ENCODE measurements at places on chromosomes 12 and 14.

DNA sequence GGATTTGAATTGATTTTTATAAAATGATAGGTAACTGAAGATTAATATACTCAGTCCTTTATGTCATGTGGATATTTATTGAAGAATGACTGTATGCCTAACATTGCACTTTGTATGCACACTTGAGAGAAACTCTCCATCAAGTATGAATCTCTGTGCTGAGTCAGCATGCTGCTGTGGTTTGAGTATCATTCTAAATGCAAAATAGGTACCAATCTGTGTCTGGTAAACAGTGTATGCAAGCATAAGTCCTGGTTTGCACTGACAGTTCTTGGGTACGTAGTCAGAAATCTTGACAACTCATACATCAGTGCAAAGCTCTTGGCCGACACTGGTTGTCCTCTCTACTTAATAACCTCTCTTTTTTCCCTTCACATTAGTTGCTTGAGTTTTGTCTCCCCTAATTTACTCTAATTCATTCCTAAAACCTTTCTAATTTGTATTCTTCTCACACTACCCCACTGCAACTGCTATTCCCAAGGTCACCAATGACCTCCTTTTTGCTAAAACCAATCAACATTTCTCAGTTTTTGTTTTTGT, 21.8 kb downstream of the MGAT4C start:
- no peak overlapping the region for H3K27ac ChIP-seq
- no peaks in the 10 kb centered on the region for H3K27me3 ChIP-seq
- no peak overlapping the region for H3K4me3 ChIP-seq
- H3K36me3 ChIP-seq: no peaks in the 10 kb centered on the region

DNA sequence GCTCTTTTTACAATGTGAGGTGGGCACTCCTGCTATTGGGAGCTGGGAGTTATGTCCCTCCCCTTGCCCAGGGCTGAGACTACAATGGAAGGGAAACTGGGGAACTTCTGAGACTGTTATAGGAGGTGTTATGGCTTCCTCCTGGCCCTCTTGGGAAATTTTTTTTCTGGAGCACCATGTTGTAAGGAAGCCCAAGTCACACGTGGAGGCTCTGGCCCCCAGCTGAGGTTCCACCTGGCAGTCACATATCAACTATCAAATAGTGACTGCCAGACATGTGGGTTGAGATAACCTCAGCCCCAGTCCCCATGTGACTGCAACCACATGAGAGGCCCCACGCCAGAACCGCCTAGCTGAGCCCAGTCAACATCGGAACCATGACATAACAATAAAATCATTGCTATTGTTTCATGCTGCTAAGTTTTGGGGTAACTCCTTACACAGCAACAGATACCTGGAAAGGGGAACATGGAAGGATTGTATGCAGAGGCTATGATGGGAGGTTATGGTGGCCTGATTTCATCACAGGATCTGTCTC, 99.4 kb upstream of the NCOR2 start:
- H3K27me3 ChIP-seq: no peaks in the 10 kb centered on the region
- no peak for DNase-seq
- no peak overlapping the region for H3K27ac ChIP-seq
- no peaks in the 10 kb centered on the region for H3K4me1 ChIP-seq

GRCh38 chr12:1373901-1374735, 220.3 kb downstream of the FBXL14 start:
- no peak for DNase-seq
- H3K4me3 ChIP-seq: no peak overlapping the region
- H3K27me3 ChIP-seq: no peaks in the 10 kb centered on the region
- no peak overlapping the region for H3K27ac ChIP-seq
- H3K36me3 ChIP-seq: peaks cover 4% of the 10 kb centered on the region

DNA sequence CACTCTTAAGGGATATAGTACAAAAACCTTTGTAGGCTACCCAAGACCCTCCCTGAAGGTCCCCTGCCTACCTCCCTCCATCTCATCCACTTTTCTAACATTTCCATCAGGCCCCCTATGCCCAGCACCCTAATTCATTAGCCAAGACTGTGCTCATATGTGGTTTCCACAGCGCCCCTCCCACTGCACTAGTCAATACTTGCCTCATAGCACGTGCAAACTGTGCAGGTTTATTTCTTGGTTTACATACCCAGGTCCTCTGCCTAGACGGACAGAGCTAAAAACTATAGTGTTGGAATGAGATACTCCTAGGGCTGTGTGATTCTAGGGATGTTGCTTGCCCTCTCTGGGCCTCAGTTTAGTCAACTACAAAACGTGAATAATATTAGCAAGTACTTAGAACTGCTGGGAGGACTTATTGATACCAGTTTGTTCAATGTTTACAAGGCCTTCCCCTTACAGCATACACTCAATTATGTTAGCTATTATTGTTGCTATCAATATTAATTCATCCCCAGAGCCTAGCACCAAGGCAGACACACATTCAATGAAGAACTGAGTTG, 50.4 kb downstream of the NUAK1 start:
- H3K27ac ChIP-seq: no peak overlapping the region
- H3K36me3 ChIP-seq: no peaks in the 10 kb centered on the region
- no peak overlapping the region for H3K4me3 ChIP-seq
- no peaks in the 10 kb centered on the region for H3K4me1 ChIP-seq

DNA sequence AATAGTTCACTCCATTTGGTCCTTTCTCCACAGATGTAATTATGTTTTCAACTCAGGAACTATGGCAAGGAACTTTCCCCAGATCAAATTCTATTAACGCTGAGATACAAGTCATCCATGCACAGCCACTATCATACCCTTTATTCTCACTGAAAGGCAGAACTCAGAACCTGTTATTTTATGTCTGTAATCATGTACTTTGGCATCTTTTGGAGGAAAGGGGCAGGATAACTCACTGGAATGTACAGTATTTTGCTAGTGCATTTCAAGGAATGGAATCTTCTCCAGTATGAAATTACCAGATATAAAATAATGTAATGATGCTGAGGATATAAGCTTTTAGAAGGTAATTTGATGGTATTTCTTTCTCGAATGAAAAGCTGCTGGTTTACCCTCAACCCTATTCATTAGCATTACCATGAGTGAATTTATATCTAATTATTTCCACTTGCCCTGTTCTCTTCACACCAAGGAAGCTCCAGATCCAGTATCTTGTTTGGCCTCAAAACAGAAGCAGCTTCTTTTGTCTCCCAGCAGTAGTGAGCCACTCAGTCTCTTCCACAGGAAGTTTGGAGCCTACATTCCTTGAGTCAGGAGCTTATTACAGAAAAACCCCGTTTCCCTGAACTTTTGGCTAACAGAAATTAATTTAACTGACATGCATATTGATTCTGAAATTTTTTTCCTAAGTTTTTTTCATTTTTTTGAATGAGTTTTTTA, 10.0 kb upstream of the AMHR2 start:
- H3K4me3 ChIP-seq: no peak overlapping the region
- H3K4me1 ChIP-seq: peaks cover 4% of the 10 kb centered on the region
- H3K27me3 ChIP-seq: no peaks in the 10 kb centered on the region
- DNase-seq: no peak
- no peak overlapping the region for H3K27ac ChIP-seq
- H3K36me3 ChIP-seq: peaks cover 21% of the 10 kb centered on the region

- no peak for DNase-seq
- no peaks in the 10 kb centered on the region for H3K27me3 ChIP-seq
- H3K4me3 ChIP-seq: no peak overlapping the region
These were observed 648 bp downstream of the ERP27 start for GRCh38 chr12:14937689-14938088.

GRCh38 chr12:110007881-110008280, 8.7 kb downstream of the ANKRD13A start:
- no peak overlapping the region for H3K27ac ChIP-seq
- H3K4me1 ChIP-seq: peaks cover 10% of the 10 kb centered on the region
- peaks cover 8% of the 10 kb centered on the region for H3K36me3 ChIP-seq
- DNase-seq: no peak
- H3K4me3 ChIP-seq: no peak overlapping the region

DNA sequence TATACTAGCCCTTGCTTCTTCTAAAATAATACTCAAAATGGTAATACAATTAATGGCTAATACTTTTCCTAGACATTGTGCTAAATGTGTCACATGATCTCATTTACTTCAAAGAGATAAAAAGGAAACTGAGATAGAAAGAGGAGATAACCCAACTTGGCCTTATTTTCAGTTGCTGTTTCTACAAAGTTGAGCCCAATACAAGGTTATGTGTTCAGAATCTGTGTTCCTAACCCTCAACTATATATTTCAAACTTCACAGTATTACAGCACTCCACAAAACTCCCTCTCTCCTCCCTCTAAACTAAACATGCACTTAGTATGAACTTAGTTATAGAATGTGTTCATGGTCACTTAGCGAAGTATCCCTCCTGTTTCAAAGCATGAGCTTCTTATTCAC, 277.9 kb downstream of the CCER1 start:
- no peaks in the 10 kb centered on the region for H3K27me3 ChIP-seq
- no peaks in the 10 kb centered on the region for H3K36me3 ChIP-seq
- no peak overlapping the region for H3K4me3 ChIP-seq

- no peaks in the 10 kb centered on the region for H3K36me3 ChIP-seq
- no peaks in the 10 kb centered on the region for H3K4me1 ChIP-seq
- no peak overlapping the region for H3K27ac ChIP-seq
- no peaks in the 10 kb centered on the region for H3K27me3 ChIP-seq
- no peak overlapping the region for H3K4me3 ChIP-seq
These were observed 89.1 kb downstream of the C12orf75 start for GRCh38 chr12:105419606-105420005.

DNA sequence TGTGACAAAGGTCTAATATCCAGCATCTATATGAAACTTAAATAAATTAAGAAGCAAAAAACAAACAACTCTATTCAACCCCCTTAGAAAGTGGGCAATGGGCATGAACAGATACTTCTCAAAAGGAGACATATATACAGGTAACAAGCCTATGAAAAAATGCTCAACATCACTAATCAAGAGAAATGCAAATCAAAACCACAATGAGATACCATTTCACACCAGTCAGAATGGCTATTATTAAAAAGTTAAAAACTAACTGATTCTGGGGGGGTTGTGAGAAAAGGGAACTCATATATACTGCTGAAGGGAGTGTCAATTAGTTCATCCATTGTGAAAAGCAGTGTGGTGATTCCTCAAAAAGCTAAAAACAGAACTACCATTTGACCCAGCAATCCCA, 198.9 kb downstream of the BMP4 start:
- H3K4me1 ChIP-seq: no peaks in the 10 kb centered on the region
- H3K27ac ChIP-seq: no peak overlapping the region
- H3K36me3 ChIP-seq: no peaks in the 10 kb centered on the region
- H3K27me3 ChIP-seq: no peaks in the 10 kb centered on the region

- DNase-seq: no peak
- no peak overlapping the region for H3K4me3 ChIP-seq
- no peaks in the 10 kb centered on the region for H3K36me3 ChIP-seq
These were observed 112.0 kb upstream of the CLEC14A start for GRCh38 chr14:38367922-38368321.

DNA sequence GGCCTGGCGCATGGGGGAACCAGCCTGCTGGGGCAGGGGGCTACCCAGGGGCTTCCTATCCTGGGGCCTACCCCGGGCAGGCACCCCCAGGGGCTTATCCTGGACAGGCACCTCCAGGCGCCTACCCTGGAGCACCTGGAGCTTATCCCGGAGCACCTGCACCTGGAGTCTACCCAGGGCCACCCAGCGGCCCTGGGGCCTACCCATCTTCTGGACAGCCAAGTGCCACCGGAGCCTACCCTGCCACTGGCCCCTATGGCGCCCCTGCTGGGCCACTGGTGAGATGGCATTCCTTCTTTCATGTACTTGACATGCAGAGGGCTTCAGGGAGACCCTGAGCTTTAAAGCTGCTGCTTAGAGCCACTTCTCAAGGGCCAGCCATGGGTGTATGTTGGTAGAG, 9.0 kb downstream of the LGALS3 start:
- no peaks in the 10 kb centered on the region for H3K27me3 ChIP-seq
- no peak for DNase-seq
- H3K4me1 ChIP-seq: no peaks in the 10 kb centered on the region
- no peak overlapping the region for H3K4me3 ChIP-seq

- no peaks in the 10 kb centered on the region for H3K36me3 ChIP-seq
- H3K4me3 ChIP-seq: no peak overlapping the region
- no peaks in the 10 kb centered on the region for H3K4me1 ChIP-seq
- no peaks in the 10 kb centered on the region for H3K27me3 ChIP-seq
- H3K27ac ChIP-seq: no peak overlapping the region
- DNase-seq: no peak
These were observed 13.9 kb upstream of the ATP2A2 start for GRCh38 chr12:110266980-110267620.

DNA sequence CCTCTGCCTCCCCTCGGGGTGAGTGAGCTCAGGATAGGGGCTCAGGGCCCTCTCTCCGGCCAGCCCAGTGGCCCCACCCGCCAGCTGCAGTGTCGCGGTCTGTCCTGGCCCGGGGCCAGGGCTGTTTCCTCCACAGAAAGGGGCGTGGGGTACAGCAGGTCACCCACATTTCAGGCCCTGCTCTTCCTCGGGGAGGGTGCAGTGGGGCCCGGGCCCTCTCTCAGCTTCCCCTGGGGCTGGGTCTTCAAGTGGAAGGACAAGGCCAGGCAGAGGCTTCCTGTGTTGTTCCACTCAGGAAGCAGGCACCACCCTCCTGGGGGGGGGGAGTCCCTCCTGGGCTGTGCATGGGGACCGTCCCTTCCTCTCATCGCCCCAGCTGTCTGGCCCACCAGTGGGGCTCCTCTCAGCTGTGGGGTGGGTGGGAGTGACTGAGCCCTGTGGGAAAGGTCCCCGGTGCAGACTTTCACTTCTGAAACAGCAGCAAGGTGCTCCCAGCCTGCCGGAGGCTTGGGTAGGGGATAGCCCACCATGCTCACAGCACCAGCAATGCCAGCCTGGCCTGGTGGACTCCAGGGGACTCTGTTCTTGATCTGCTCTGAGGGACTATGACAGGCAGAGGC, 3.7 kb downstream of the GPR132 start:
- peak overlapping the region; percentile 57 for H3K4me3 ChIP-seq
- peaks cover 9% of the 10 kb centered on the region for H3K36me3 ChIP-seq
- peaks cover 75% of the 10 kb centered on the region for H3K4me1 ChIP-seq
- H3K27ac ChIP-seq: peak overlapping the region; percentile 100
- H3K27me3 ChIP-seq: no peaks in the 10 kb centered on the region

DNA sequence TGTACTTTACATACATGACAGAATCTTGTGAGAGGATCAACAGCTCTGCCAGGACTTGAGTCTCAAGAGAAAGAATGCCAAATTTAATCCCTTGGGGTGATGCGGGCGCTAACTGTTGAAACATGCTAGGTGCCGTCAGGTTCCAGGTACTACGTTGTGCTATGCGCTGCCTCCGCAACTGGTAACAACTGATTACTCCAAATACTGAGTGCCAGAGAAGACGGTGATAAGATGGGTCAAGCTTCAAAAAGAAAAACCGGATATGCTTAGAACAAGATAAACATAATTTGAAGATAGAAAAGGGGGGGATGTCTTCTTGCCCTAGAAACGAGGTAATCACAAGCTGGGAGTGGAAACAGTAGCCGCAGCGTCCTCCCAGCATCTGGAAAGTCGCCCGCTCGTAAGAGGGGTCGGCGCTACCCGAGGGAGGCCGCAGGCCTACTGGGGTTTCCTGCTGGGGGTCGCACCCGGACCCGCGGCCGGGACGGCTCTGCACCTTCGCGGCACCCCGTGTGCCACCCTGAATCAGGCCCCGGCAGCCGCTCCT, 678 bp downstream of the ZBTB25 start:
- peak overlapping the region; percentile 100 for H3K27ac ChIP-seq
- no peak for DNase-seq
- H3K4me1 ChIP-seq: peaks cover 44% of the 10 kb centered on the region

GRCh38 chr14:78933948-78934524, 763.9 kb downstream of the NRXN3 start:
- H3K36me3 ChIP-seq: no peaks in the 10 kb centered on the region
- DNase-seq: no peak

Data from effector memory CD4-positive, alpha-beta T cell (primary cell).